ENCODE measurements at places on chromosomes 1 and 21.
A peak's percentile ranks its signal among the peaks of the same experiment; 100 is the strongest.

DNA sequence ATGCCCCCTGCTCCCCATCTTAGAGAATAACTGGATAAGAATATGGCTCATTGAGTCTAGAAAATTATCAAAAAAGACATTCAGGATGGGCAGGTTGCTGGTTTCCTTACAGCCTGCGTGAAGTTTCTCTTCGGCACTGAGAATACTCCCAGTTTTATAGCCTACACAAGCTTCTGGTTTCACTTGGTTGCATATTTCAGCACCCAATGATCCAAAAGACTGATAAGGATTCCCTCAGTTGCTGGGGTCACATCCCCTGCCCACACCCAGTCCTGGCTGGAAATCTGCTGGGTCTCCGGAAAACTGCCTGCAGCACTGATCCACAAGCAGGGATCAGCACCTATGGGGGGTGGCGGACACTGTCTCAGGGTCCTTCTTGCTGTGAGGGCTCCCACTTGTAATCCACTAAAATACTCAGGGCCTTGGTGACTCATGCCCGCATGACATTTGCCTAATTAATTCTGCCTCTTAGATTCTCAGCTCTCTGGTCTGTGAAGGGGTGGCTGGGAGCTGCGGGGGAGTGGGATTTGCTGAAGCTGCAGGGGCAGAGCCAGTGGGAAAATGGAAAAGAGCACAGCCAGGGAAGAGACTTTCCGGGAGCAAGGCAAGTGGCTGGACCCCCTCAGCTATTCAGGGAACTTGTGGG is 142.5 kb downstream of the ZNF648 start:
- no peak for DNase-seq

GRCh38 chr1:16498573-16499413 is 15.3 kb downstream of the RNU1-1 start:
- DNase-seq, result peak; percentile 84

GRCh38 chr1:236507022-236507700 is 16.6 kb upstream of the LGALS8 start:
- DNase-seq, result no peak

DNA sequence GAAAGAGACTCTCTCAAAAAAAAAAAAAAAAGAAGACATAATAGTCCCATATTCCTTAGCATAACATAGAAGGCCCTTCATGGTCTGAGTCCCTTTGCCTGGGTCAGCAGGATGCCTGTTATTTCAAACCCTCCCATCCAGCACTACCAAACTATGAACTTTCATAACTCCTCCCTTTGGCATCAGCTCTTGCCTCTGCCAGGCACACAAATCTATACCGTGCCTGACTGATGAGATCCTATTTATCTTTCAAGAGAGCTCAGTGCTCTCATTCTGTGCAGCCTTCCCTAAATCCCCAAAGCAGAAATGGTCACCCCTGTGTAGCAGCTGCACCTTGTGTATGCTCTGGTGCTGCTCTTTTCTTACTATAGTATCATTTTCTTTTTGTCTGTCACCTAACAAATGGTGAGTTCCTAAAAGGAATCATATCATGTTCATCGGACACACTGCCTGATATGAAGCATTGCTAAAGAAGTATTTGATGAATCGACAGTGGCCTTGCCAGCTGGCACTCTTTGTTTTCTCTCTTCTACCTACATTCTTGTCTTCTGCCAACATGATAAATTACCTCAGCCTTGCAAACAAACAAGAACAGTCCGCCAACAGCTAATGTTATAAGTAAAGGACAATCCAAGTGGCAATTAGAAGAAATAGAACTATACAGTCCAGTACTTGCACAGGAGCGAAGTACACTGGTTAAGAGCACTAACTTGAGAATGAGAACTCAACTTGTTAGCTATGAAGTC is 29.9 kb downstream of the FMO4 start:
- no peak for DNase-seq

DNA sequence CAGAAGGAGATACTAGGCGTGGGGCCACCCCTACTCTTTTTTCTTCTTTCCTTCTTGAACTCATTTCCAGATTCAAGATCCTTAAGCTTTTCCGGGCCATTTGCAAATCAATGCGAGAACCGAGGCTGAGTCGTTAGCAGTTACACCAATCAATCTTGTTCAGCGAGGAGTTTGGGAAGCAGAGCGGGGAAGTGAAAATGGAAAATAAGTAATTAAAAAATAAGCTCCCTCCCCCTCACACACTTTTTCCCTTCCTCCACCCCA is 1.7 kb upstream of the NEGR1 start:
- no peak for DNase-seq

DNA sequence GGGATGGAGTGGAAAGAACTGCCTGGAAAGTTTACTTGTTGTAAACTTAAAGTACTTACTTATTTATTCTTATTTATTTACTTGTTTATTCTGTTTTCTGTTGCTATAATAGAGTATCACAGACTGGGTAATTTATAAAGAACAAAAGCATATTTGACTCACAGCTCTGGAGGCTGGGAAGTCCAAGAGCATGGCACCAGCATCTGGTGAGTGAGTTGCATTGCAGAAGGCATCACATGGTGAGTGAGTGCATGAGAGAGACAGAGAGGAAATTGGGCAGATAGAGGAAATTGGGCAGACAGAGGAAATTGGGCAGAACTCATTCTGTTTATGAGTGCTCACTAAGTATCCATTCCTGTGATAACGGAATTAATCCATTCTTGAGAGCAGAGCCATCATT is 11.6 kb upstream of the RGSL1 start:
- no peak for DNase-seq

DNA sequence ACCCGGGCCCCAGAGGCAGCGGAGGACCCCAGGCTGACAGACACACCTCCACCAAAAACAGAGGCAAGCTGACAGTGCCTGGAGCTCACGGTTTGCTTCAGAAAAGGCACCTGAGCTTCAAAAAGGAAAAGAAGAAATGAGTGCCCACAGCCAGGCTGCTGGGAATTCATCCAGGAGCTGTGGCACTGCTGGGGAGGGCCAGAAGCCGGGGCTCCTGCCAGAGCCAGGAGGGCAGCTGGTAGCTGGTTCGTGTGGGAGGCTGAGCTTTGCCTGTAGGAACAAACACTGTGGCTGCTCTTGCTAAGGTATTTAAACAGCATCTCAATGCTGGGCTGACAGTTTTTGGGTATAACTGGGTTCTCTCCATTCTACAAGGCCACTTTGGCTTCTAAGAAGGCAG is 19.5 kb downstream of the KCNJ6 start:
- DNase-seq, result no peak

DNA sequence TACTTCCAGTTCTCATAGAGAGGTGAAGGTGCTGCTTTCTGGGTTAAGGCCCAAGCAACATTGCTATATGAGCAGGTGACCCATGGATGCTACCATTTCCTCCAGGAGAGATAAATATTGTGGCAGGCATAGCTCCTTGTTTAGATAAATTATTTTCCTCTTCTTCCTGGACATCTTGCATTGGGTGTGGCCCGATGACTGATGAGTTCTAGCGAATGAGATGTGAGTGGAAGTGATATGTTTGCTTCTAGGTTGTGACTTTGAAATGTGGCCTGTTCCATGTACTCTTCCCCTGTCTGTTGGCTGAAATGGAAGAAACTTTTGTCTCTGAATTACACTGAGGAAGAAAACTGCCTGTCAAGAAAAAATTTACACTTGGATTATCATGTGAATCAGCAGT is 101.7 kb upstream of the FMN2 start:
- DNase-seq, result no peak
